ENCODE measurements at places on chromosomes 11 and 22. TPM values are rescaled to one million over a fixed set of nuclear protein-coding genes. Genes with fewer than 3 reads are reported as not detected.

SCGB2A2 gene
- not detected for total RNA-seq

NADSYN1 gene
- 254 TPM for total RNA-seq

GLB1L3 gene
- not detected for total RNA-seq

THY1 gene
- total RNA-seq = 15.0 TPM

JAML gene
- total RNA-seq = 13.8 TPM

RIBC2 gene
- total RNA-seq = not detected

MPPED2 gene
- total RNA-seq = not detected

ZNF280A gene
- not detected for total RNA-seq

TTC17 gene
- total RNA-seq = 243 TPM

KCNK4 gene
- total RNA-seq = not detected

DNA sequence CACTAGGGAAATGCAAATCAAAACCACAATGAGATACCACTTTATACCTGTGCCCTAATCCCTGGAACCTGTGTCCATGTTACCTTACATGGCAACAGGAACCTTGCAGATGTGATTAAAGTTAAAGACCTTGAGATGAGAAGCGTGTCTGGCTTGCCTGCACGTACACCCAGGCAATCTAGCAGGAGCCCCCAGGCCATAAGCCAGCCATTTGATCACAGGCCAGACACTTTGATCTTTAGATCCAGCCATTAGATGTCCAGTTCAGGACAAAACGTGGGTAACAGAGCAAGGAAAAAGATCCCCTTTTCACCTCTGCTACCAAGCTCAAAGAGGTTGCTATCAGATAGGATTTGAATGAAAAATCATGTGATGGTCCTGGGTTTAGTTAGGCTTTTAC lies 378.8 kb downstream of the BUD13 start:
- DNase-seq = no peak

GRCh38 chr22:28283068-28283654 lies 364.1 kb upstream of the PITPNB start:
- no peak for DNase-seq

DNA sequence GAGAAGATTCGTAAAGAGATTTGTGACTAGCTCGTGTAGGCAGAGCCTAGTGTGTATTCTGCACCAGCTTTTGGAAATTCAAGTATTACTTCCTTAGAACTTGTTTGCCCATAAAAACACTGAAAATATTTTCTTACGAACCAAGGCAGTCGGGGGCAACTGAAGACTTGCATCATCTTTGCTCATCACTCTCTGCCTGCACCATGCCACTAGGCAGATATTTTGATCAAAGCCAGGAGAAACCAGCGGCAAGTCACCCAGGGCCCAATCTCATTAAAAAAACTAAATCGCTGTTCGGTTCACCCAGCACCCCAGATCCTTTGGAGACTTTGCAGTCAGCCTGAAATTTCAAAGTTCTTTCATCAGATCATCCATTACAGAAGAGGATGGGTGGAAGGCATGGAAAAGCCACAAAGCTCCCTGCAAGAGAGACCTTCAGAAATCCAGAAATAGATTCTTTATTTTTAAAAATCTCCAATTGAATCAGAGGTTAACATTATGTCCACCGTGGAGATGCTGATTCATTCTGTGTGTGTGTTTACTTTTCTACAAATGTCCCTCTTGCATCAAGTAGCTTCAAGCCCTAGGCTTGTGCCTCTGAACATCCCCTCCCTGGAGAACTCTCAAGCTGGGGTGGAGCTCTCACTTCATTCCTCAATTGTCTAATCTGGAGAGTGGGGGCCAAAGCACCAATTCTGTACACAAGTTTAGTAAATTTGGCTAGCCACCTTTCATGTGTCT lies 78.4 kb downstream of the ETS1 start:
- DNase-seq = no peak

DNA sequence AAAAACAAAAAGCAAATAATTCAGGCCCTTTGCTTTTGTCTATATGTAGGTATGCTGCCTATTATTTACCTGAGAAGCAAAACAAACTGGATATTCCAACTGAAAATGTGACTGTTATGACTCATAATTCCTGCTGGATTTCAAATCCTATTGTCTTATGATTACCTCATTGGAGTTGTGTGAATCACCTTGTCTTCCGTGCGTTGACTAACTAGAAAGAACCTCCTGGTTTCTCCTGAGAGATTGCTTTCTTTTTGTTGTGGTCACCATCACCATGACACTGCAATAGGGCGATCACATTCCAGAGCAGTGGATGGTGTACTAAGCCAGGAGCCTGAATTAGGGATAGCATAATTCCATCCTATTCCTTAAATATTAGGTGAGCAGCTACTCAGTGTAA lies 23.0 kb upstream of the EXPH5 start:
- DNase-seq = no peak

DNA sequence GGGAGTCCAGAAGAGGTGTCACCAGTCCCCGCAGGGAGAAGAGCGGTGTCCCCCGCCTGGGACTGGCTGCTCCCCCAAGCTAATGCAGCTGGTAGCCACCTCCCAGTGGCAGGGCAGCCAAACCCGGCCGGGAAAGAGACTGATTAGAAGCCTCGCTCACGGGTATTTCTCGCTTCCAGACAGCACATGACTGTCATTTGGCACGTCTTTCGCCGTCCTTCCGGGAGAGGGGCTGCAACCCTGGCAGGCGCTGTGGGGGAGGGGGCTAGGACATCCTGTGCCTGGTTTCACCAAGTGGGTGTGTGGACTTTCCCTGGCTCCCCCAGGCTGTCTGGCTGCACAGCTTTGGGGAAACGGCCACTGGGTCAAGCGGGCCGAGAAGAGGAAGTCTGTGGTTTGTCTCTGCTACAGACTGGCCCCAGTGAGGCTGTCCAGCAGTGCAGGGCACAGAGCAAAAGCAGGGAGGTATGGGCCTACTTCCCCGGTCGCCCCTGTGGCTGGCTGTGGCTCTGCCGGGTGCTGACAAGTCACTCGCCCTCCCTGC lies 3.8 kb downstream of the CD81 start:
- DNase-seq = peak; percentile 82

- DNase-seq = no peak
These were observed 91.7 kb downstream of the BLID start for GRCh38 chr11:122024278-122024677.

- peak; percentile 86 for DNase-seq
These were observed 63.4 kb downstream of the FLI1 start for GRCh38 chr11:128757235-128757711.

GRCh38 chr11:61353131-61354067 lies 8.3 kb downstream of the CYB561A3 start:
- DNase-seq = peak; percentile 82

GRCh38 chr11:120525261-120526171 lies 14.0 kb downstream of the GRIK4 start:
- no peak for DNase-seq

- no peak for DNase-seq
These were observed 17.9 kb upstream of the RRAS2 start for GRCh38 chr11:14376920-14377319.

- no peak for DNase-seq
These were observed 48.2 kb downstream of the MICAL3 start for GRCh38 chr22:17976121-17976520.

- DNase-seq = no peak
These were observed 33.7 kb upstream of the TH start for GRCh38 chr11:2205214-2205720.

- peak; percentile 57 for DNase-seq
These were observed 21.1 kb downstream of the LRRC10B start for GRCh38 chr11:61529537-61530225.

- no peak for DNase-seq
These were observed 23.9 kb upstream of the NECTIN1 start for GRCh38 chr11:119752946-119753345.

DNA sequence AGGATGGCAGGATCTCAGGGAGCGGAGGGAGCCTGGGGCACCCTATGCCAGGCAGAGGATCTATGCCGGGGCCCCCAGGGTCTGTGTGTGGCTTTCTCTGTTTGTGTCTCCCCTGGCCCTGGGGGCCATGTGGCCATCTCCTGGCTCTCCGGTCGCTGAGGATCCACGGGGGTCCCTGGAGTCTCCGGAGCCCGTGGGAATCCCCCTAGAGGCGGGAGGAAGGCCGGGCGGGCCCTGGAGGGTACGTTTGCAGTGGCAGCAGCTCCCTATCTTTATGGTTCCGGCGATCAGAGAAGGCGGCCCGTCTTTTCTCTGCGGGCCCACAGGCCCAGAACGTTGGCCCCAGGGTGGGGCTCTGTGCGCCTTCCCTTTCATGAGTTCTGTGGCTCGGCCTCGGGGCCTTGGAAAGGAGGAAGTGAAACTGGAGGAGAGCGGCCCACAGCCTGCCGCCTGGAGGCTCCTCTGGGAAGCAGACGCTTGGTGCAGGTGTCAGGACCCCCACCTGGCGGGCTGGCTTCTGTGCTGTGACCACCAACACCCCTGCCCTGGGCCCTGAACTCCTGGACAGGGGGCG lies 82.1 kb downstream of the KCNQ1 start:
- peak; percentile 87 for DNase-seq

DNA sequence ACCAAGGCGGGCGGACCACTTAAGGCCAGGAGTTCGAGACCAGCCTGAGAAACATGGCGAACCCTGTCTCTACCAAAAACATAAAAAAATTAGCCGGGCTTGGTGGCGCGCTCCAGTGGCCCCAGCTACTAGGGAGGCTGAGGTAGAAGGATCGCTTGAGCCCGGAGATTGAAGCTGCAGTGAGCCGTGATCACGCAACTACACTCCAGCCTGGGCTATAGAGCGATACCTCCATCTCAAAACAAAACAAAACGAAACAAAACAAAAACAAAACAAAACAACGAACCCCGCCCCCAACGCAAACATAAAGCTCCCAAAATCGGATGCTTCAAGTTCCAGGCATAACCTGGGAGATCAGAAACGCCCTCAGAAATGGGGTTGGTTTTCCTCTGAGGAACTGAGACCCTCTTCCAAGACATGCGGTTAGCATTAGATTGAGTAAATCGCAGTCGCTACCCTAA lies 564 bp downstream of the LRRC51 start:
- no peak for DNase-seq

GRCh38 chr22:25929321-25929878 lies 187.4 kb downstream of the MYO18B start:
- no peak for DNase-seq

DNA sequence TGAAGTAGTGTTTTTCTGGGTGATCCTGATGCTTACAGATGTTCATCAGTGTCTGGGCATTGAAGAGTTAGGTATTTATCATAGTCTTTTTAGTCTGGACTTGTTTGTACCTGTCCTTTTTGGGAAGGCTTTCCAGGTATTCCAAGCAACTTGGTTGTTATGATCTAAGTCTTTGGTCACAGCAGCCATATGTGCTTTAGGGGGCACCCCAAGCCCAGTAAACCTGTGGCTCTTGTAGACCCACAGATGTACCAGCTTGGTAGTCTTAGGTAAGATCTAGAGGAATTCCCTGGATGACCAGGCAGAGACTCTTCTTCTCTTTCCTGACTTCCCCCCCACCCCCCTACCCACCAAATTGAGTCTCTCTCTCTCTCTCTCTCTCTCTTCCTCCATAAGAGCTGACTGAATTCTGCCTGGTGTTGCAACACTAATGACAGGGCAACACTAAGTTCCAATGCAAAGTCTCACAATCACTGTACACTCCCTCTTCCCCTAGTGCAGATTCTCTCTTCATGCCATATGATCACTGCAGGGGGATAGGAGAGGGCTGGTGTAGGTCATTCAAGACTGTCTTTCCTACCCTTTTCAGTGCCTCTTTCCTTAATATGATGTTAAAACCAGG lies 24.5 kb upstream of the MMP8 start:
- no peak for DNase-seq

DNA sequence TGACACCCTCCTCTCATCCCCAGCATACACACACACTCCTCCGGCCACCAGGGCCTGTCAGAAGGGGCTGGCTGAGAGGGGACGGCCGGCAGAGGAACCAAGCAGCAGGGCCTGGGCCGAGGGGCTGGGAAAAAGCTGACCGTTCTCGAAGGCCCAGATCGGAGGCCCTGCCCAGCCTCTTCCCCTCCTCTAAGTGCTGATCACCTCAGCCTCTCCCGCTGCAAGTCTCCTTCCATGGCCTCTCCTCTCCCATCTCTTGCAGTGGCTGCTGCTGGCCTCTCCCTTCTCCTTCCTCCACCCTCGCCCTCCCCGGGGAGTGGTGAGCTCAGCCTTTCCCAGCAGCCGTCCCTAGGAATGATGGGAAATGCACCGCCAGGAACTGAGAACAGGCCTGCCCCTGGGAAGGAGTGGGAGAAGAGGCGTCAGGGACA lies 39.6 kb downstream of the ARRB1 start:
- peak; percentile 72 for DNase-seq

GRCh38 chr11:22221143-22221542 lies 28.3 kb downstream of the ANO5 start:
- no peak for DNase-seq

DNA sequence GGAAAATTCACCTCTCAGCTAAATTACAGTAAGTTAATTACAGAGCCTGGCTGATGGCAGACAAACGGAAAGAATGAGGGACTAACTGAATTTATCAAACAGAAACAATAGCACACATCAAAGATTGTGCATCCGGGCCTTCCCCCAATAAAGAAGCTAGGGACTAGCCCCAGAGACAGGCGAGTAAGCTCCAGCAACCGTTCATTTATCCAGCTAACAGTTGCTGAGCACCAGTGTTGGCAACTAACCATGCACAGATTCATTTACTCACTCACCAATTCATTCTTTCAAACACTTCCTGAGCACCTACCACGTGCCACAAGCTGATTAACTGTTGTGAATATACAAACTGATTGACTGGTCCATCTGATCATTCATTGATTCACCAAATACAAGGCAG lies 51.2 kb downstream of the SMCO4 start:
- DNase-seq = no peak

- no peak for DNase-seq
These were observed 54.4 kb downstream of the ATXN10 start for GRCh38 chr22:45726081-45726480.

- no peak for DNase-seq
These were observed 52.0 kb upstream of the CHRNA10 start for GRCh38 chr11:3723014-3723708.

DNA sequence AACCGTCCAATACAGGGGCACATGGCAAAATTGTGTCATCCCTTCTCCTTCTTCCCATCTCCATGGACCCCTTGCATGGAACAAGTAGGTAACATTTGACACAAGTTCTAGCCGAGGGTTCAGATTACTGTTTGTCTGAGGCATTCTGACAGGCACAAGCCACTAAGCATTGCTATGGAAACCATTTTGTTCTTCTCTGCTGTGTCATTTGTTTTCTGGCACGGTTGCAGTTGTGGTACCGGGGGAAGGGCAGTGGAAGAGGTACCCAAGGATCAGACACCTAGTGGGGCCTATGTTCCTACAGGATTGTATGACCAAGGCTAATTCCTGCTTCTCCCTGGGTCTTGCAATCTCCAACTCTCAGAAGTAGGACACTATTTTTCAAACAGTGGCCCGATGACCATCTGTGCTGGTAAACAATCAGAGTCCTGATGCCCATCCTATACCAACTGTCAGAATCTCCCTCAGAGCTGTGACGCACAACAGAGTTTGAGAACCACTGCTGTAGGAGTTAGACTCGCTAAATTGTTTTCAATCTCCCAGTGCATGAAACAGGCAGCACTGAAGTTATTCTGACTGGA lies 69.3 kb downstream of the KCNC1 start:
- no peak for DNase-seq

DNA sequence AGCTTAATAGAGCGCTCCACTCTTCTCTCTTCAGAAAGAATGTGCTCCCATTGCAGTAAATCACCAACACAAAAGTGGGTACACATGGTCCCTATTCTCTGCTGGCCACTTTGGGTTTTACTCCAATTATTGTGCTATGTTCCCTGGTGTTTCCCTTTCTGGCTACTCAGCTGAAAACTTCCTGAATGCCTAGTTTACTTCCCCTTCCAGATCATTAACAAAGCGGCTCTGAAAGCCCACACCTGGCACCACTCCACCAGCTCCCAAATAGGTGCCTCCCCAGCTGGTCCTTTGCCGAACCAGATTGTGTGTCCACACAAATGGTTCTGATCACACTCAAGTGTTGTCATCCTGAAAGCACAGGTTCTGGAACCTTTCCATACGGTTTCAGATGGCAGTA lies 443.7 kb downstream of the NTM start:
- no peak for DNase-seq
